ENCODE measurements at places on chromosomes 4 and X. TPM values are rescaled to one million over a fixed set of nuclear protein-coding genes. Genes with fewer than 3 reads are reported as not detected.

The FAAH2 gene
- 1.1 TPM for total RNA-seq

The RASSF6 gene
- total RNA-seq = not detected

The TMEM31 gene
- not detected for total RNA-seq

The USO1 gene
- 43.8 TPM for total RNA-seq

The TAB3 gene
- 18.9 TPM for total RNA-seq

The NCAPG gene
- 55.6 TPM for total RNA-seq

The STPG2 gene
- total RNA-seq = not detected

The CXorf51B gene
- total RNA-seq = not detected

The ANOS1 gene
- not detected for total RNA-seq

The NPNT gene
- total RNA-seq = not detected

The GJB1 gene
- not detected for total RNA-seq

The TMSB15C gene
- 3.2 TPM for total RNA-seq

The FAM149A gene
- 0.40 TPM for total RNA-seq

The XAGE2 gene
- total RNA-seq = not detected

The TEX13D gene
- 0.27 TPM for total RNA-seq

The CENPE gene
- 27.7 TPM for total RNA-seq

The CSAG3 gene
- total RNA-seq = not detected

The ITM2A gene
- 94.5 TPM for total RNA-seq

The GC gene
- total RNA-seq = not detected

The CLDN22 gene
- not detected for total RNA-seq

The EDA2R gene
- 0.84 TPM for total RNA-seq

The TXK gene
- 7.3 TPM for total RNA-seq

The VCX3B gene
- not detected for total RNA-seq

The MSX1 gene
- 0.30 TPM for total RNA-seq

The GYPA gene
- not detected for total RNA-seq

The FOXR2 gene
- not detected for total RNA-seq

The TMPRSS11A gene
- total RNA-seq = not detected

The CDKL2 gene
- total RNA-seq = 0.25 TPM

The TDO2 gene
- total RNA-seq = not detected

The UBQLN2 gene
- 29.7 TPM for total RNA-seq

The SMIM43 gene
- total RNA-seq = not detected

The PNCK gene
- not detected for total RNA-seq

The HTR2C gene
- not detected for total RNA-seq

The GPR119 gene
- total RNA-seq = not detected

The HELQ gene
- total RNA-seq = 10.9 TPM

The PLXNB3 gene
- 0.48 TPM for total RNA-seq

The EMCN gene
- not detected for total RNA-seq

The TMEM131L gene
- total RNA-seq = 30.9 TPM

The RHOXF1 gene
- total RNA-seq = not detected

The NXF2B gene
- total RNA-seq = not detected

The TCEAL6 gene
- total RNA-seq = not detected

The HNRNPD gene
- 488 TPM for total RNA-seq

The FAM47A gene
- not detected for total RNA-seq

The SMR3B gene
- total RNA-seq = not detected

The SLC38A5 gene
- total RNA-seq = 180 TPM

The EGF gene
- total RNA-seq = not detected

The ALAS2 gene
- total RNA-seq = not detected

The DRD5 gene
- total RNA-seq = not detected

The BTK gene
- 0.80 TPM for total RNA-seq

The CRMP1 gene
- total RNA-seq = not detected

The HTRA3 gene
- not detected for total RNA-seq

The NDNF gene
- 0.19 TPM for total RNA-seq

The SMIM9 gene
- total RNA-seq = not detected

The RNF150 gene
- total RNA-seq = 0.04 TPM

The TRIM61 gene
- total RNA-seq = 2.9 TPM

The BANK1 gene
- 0.17 TPM for total RNA-seq

The HADH gene
- total RNA-seq = 42.7 TPM
